A172 (cell line): ENCODE measurements at places on chromosomes 4 and X. TPM values are rescaled to one million over a fixed set of nuclear protein-coding genes. Genes with fewer than 3 reads are reported as not detected.

GRCh38 chr4:608236-608635 lies 17.1 kb upstream of the PDE6B start:
- DNase-seq, result no peak

GRCh38 chr4:145178740-145179280 lies 1.6 kb downstream of the OTUD4 start:
- no peak for DNase-seq

GRCh38 chr4:107050525-107051135 lies 14.5 kb upstream of the DKK2 start:
- DNase-seq, result no peak

DNA sequence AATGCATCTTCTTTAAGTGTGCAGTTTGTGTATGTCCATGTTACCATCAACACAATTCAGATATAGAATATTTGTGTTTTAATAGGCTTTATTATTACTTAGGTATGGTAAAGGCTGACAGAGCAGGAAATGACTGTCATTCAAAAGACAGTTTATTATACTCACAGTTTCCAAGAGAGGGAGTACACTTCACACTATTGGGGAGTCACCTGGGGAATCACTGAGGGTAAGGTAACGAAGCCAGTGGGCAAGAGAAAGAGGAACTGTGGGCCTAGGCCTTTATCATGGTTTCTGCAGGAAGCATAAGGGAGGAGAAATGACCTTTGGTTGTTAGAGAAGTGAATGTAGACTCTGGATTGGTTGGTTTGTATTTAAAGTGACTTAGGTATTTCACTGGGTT lies 235.1 kb upstream of the HCCS start:
- DNase-seq, result no peak

- no peak for DNase-seq
Measured at GRCh38 chrX:125170459-125170858, 149.2 kb upstream of the TEX13C start.

DNA sequence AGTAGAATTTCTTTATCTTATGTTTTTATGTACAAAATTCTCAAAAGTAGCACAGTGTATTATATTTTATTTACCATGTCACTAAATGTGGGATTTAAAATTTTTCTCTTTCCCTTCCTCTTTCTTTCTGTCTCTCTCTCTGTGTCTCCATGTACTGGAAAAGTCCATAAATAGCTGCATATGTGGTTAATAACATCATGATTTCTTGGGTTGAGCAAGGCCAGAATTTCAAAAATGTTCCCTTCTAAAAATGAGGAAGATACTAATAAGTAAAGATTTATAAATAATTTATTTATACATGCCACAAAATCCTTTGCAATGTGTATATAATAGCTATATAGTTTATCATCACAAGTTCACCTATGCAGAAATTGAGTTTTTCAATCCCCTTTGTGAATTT lies 29.1 kb upstream of the DKK2 start:
- no peak for DNase-seq

DNA sequence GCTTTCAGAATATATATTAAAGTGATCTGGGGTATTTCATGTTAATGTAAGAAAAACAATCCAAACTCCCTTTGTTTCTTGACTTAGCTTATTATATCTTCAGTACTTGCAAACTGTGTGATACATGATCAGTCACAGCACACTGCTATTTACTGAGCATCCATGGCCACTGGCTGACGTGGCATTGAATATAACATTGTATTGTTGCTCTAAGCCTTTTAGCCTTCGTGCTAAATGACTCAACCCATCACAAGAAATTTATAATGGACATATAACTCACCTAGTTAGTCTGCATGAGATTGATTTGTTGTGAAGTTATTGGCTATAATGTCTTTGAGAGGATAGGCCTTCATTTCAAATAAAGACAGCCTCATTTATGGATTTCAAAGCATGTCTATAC lies 642.6 kb downstream of the IL1RAPL1 start:
- DNase-seq, result no peak

- DNase-seq, result no peak
Measured at GRCh38 chrX:7269991-7270390, 122.0 kb upstream of the PUDP start.

DNA sequence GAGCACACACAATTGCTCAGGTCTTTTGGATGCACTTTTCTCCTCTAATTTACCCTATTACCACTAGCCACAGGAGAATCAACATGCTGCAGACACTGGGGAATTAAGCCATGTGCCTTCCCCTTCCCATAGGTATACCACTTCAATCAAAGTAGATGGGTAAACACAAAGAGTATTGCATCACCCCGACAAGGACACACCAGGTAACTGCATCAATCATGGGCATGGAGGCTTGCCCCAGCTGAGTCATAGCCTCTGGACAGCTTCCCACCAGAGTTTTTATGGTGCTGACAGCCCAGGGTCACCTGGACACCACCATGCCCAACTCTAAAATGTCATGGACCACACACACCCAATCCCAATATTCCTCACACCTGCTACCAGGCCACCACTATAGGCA lies 197.2 kb upstream of the AR start:
- DNase-seq, result no peak

GRCh38 chr4:7156761-7157488 lies 35.4 kb upstream of the SORCS2 start:
- no peak for DNase-seq

- no peak for DNase-seq
Measured at GRCh38 chr4:141676087-141676670, 39.8 kb downstream of the IL15 start.

- DNase-seq, result no peak
Measured at GRCh38 chrX:97397371-97397770, 513.7 kb downstream of the RPA4 start.

DNA sequence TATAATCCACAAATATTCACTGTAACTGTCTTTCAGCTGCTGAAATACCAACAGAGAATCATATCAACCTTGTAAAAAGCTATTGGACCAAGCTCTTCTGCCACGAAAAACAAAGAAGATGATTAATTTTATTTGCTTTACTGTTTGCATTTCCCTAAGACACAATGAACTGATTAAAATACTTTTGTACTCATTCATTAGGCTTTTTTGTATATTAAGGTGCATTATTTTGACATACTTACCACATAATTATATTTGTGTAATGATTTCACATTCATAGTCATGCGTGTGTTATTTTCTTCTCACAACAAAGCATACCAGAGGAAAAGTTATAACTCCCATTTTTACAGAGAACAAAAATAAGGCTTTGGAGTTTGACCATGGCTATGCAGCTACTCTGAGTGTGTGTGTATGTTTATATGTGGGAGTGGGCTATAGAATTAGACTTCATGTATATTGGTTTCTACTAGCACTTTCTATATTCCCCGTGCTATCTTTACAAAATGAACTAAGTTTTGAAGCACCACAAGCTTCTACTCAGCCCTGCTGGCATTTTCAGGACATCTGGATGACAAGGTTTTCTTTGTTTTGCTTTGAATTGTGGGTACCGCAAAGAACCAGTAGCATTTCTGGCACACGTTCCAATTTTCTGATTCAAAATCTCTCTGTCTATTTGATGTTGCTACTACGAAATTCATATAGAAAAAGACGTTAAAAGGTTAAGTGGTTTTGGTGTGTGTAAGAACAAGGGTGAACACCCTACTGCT lies 11.0 kb upstream of the FGF5 start:
- no peak for DNase-seq

DNA sequence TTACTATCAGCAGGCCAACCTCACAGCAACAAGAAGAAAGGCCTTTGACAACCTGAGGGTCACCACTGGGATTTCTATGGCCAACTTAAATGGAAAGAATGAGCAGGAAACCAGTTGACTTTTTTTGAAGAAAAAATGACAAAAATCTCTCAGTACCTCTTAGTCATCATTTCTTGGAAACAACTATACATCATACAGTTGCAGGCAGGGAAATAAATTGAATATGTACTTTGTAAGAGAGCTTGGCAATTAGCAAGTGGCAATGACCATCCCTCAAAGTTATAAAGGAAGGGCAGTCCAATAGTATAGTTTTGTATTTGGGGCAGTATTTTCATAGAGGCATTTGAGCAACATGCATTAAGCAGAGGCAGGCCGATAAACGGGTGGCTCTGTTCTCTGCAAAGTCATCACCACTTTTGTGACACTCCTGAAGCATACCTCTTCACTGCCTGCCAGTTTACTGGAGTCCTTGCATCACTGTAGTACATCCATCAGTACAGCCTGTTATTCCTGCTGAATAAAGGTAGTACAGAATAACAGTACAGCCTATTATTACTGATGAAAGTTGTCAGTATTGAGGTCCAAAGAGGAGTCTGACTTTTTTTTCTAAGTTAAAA lies 83.3 kb upstream of the AMELX start:
- DNase-seq, result no peak

DNA sequence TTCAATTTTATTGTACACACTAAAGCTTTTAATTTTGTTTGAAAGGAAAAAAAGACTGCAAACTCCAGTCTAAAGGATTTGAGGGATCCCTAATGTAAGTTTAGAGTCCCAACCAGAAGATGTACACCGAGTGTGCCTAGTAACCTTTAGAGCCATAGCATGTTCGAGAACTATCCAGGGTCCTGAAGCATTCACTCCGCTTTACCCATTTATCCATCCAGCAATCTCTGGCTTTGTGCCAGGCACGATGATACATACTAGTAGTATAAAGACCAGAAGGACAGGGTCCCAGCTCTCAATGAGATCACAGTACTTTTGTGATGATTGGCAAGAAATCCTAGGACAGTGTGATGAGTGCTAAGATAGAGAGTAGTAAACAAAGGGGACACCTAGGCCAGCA lies 168.7 kb downstream of the STK32B start:
- DNase-seq, result peak; percentile 39

Gene CSAG1
- total RNA-seq, result 0.65 TPM in 1 of 2 replicates, not detected in the other

Gene C4orf50
- under 0.01 and 0.12 TPM in 2 replicates for total RNA-seq

Gene UGT2A3
- not detected in 2 replicates for total RNA-seq

Gene LANCL3
- 0.47 and 0.62 TPM in 2 replicates for total RNA-seq

Gene CYTL1
- total RNA-seq, result not detected in 2 replicates

Gene CXCL3
- total RNA-seq, result not detected in 2 replicates

Gene TKTL1
- not detected in 2 replicates for total RNA-seq

Gene SUPT20HL2
- total RNA-seq, result not detected in 2 replicates
